ENCODE measurements at places on chromosomes 5 and 9.

- DNase-seq, result no peak
These were observed 379.5 kb upstream of the CD180 start for GRCh38 chr5:67576112-67576511.

DNA sequence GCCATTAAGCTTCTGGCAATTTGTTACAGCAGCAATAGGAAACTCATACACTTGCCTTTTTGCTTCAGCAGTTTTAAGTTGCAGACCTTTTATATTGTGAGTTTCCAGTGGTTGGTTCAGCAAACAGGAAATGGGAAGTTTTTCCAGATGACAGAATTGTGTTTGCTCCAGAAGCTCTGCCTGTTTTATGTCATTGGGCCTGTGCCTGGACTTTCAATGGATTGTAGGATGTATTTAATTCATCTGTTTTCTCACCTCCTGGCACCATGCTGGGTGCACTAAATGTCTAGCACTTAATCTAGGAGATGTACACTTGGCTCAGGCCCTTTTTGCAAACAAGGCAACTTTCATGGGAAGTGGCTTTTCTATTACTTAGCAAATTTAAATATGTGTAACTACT, 100.4 kb upstream of the CLINT1 start:
- no peak for DNase-seq

DNA sequence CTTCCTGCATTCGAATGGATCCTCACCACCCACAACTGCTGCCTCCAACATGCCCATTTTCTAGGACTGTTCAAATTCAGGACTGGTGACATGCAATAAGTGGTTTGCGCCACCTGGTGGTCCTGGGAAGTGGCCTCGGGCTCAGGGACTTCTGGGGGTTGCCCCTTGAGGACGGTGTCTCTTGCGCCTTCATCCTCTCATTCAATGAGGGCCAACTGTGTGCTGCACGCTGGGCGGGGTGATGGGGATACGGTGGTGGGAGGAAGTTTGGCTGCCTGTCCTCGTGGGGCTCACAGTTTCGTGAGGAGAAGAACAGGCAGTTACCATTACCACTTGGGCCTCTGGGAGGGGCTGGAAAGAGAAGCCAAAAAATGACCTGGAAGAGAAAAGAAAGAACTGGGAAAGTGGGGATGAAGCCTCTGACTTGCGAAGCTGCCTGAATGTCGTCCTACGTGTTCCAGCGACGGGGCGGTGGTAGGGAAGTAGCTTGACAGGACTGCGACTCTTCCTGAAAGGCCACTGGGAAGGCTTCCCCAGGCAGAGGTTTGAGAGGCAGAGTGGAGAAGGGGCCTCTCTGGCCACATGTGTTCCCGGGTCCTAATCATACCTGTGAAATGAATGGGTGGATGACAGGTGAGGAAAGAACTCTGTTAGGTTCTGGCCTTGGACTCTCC, 49.0 kb downstream of the PSD2 start:
- DNase-seq, result peak; percentile 30

DNA sequence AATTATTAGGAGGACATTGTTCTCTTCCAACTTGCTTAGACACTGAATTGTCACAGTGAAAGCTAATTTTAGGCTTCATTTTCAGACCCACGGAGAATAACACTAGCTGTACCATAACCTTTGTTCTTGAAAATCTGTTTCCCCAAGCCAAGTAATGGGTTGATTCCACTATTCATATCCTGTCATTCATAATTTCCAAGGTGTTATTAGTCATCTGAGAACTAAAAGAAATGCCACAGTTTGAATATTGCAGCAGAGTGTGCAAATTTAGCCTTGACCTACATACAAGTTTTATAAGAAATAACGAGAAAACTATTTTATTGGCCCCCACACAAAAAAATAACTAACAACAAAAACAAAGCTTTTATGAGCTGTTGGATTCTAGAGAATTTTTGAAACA, 148.5 kb upstream of the TYRP1 start:
- no peak for DNase-seq

DNA sequence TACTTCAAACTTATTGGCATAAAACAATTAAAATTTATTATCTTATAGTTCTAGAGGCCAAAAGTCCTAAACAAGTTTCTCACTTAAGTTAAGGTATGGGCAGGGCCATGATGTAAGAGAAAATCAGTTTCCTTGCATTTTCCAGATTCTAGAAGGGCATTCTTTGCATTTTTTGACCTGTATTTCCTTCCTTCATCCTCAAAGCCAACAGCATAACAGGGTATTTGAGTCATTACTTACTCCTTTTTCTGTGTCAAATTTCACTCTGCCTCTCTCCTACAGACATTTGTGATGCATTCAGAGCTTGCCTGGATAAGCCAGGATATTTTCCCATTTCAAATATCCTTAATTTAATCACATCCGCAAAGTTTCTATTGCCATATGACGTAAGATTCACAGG, 1499.0 kb downstream of the EFNA5 start:
- no peak for DNase-seq

DNA sequence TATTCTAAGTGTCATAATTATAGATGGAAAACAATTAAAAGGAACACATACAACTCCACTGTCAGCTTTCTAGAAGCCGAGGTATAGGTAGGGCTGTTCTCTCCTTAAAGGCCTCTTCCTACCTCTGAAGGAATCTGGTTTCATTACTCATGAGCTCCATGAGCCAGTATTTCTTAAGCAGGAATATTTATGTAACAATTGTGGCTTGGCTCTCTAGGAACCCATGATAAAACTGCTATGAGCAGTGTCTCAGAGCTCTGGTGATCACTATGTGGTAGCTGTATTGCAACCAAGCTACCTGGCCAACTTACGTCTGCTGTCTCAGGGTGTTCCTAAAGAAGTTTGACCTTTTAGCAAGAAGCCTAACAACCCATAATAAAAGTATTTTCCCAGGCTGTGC, 157.7 kb downstream of the CEP120 start:
- DNase-seq, result no peak

DNA sequence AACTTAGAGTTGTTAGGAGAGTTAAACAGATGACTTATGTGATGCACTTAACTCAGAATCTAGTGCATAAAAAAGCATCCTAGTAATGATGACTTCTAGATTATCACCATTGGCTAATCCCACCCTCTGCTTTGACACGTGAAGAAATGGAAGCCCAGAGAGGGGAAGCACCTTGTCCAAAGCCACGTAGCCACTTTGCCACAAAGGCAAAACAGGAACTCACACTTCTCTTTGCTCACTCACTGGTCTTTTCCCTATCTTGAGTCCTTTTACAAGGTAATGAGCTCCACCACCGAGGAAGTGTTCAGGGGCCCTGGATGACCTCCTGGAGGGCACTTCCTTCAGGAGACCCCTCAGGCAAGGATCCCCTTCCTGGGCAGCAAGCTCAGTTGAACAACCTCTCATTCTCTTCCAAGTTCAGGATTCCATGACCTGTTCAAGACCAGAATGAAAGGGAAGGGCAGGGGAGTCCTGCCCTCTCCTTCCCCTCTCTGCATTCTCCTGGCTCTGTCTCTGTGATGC, 89.7 kb downstream of the HRH2 start:
- DNase-seq, result no peak

- DNase-seq, result no peak
These were observed 27.3 kb downstream of the LHFPL2 start for GRCh38 chr5:78621291-78621738.

DNA sequence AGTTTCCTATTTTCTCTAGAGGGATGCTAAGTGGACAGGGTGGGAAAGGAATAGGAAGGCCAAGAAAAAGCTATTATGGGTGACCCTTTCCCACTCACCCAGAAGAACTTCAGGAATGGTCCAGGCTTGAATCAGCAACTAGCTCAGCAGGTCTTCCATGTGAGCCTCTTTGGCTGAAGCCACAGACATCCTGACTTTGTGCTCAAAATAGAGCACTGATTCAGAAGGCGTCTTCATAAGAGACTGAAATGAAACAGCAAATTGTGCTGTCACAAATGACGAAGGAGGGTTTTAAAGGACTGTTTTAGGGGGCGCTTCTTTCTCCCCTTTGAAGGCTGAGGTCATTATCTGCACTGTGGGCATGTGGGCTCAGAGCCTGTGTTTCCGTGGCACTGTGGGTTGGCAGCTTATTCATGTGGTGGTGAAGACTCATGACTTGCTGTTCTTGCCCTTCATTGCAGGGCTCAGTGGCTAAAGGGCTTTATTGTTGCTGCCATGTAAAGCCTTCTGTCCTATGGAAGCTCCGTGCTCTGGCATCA, 65.8 kb upstream of the NFIL3 start:
- DNase-seq, result peak; percentile 10

- DNase-seq, result peak; percentile 79
These were observed 16.8 kb downstream of the SERINC5 start for GRCh38 chr5:80238778-80239679.

GRCh38 chr5:170809551-170809950, 26.0 kb downstream of the GABRP start:
- no peak for DNase-seq

DNA sequence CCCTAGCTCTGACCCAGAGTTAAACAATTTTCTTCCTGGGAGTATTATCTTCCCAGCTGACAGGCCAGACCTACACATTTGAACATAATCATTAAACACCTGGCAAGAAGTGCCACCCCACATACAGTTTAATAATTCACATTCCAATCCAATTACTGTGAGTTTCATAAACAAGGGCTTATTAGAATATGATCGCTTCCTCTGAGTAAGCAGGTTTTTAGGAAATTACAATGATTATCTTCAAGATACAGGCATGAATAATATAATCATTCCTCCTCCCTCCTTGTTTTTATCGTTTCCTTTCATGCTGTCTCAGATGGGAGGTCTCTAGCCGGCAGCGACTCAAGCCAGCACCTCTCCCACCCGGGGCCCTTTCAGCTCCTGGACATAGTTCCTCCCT, 15.8 kb upstream of the KIF4B start:
- DNase-seq, result no peak

DNA sequence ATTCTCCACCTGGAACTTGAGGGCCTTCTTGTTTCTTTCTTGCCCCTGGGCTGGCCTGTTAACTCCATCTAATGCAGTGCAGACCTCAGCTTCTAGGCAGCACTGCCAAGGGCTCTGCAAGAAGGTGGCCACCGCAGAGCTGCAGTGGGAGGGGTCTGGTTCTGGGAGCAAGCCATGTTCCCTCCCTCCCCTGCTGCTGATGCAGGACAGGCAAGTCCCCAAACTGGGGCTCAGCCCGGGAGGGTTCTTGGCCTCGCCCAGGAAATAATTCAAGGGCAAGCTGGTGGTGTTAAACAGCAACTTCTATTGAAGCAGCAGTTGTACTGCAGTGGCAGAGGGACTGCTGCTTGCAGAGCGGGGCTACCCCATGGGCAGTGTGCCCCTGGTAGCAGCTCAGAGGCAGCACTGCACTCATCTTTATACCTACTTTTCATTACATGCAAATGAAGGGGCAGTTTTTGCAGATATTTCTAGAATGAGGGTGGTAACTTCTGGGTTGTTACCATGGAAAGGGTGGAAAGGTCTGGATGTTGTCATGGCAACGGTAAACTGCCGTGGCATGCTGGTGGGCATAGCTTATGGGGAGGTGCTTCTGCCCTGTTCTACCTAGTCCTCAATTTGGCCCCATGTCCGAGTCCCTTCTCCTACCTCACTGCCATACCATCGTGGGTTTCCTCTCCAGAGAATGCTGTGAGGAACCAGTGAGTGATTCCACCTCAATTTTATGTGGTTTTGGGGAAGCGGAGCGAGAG, 82.1 kb downstream of the WDR41 start:
- DNase-seq, result no peak

DNA sequence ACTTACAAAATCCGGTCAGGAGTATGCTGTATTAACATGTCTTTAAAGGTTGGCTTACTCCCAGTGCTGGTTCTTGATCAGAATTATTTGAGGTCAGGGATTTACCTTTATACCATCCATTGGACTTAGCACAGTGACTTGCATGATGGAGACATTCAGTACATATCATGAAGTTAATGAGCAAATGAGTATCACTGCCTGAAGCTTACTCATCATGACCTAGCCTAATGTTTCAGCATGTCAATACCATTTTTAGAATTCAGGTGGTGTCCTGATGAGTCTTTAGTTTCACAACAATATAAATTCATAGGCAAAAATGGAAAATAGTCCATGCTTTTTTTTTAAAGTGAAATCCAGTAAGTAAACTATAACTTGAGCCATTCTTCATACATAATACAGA, 226.0 kb upstream of the C9orf72 start:
- DNase-seq, result no peak

- no peak for DNase-seq
These were observed 144.3 kb upstream of the MTAP start for GRCh38 chr9:21657966-21658667.

GRCh38 chr5:191036-191948, at the start of gene LRRC14B:
TSS of gene LRRC14B (plus strand) at chr5:191495. CDS start at chr5:191539, 44 bp downstream.
- DNase-seq, result peak; percentile 56

DNA sequence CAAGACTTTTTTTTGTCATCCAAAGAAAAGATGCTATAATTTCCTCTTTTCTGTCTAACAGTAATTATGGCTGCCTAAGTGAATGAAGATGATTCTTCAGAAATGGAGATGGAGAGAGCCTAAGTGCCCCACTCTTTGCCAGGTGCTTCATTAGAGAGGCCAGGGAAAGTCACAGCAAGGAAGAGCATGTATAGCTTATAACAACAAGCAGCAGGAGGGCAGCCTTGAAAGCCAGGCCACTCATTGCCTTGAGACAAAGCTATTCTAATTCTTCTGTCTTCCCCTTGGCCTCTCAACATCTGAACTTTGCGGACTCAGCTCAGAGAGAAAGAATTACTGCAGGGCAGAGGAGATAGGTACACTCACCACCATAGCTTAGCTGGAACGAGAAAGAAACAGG, 112.0 kb upstream of the ZNF366 start:
- no peak for DNase-seq

Data from anterior cingulate cortex (tissue), 58 donors.